ENCODE measurements at places on chromosomes 2 and 18. TPM values are rescaled to one million over a fixed set of nuclear protein-coding genes. Genes with fewer than 3 reads are reported as not detected.

CRACDL gene
- total RNA-seq = 15.8 TPM

EML6 gene
- 1.8 TPM for total RNA-seq

C2orf78 gene
- not detected for total RNA-seq

LHCGR gene
- total RNA-seq = not detected

MLPH gene
- total RNA-seq = 37.9 TPM

SPP2 gene
- total RNA-seq = not detected

PROKR1 gene
- 0.23 TPM for total RNA-seq

MC5R gene
- total RNA-seq = not detected

TUBB8B gene
- total RNA-seq = not detected

FIGN gene
- total RNA-seq = 0.88 TPM

DAW1 gene
- total RNA-seq = 0.25 TPM

GAL3ST2 gene
- 4.7 TPM for total RNA-seq

DTNA gene
- 5.9 TPM for total RNA-seq

TUBA3E gene
- total RNA-seq = not detected

GAREM2 gene
- total RNA-seq = 0.95 TPM

MYO7B gene
- 5.3 TPM for total RNA-seq

MBP gene
- total RNA-seq = 47.4 TPM

ANKRD36C gene
- 15.5 TPM for total RNA-seq

RGPD8 gene
- total RNA-seq = 10.5 TPM

CHST9 gene
- 0.08 TPM for total RNA-seq

INPP5D gene
- 15.0 TPM for total RNA-seq

DDX18 gene
- total RNA-seq = 31.0 TPM

ALPG gene
- not detected for total RNA-seq

NPHP1 gene
- 2.6 TPM for total RNA-seq

CFAP65 gene
- total RNA-seq = not detected

SH2D6 gene
- total RNA-seq = not detected

SCN2A gene
- total RNA-seq = 0.29 TPM

PEX13 gene
- 83.2 TPM for total RNA-seq

AUP1 gene
- 94.0 TPM for total RNA-seq

GCFC2 gene
- 15.9 TPM for total RNA-seq

MTIF2 gene
- total RNA-seq = 13.0 TPM

GNAL gene
- total RNA-seq = 13.9 TPM

CXCR4 gene
- total RNA-seq = 9.2 TPM

PSD4 gene
- total RNA-seq = 58.1 TPM

MTLN gene
- total RNA-seq = 61.5 TPM

RMDN2 gene
- total RNA-seq = 3.9 TPM

EFEMP1 gene
- total RNA-seq = 91.0 TPM

KLF7 gene
- total RNA-seq = 16.0 TPM

PJVK gene
- total RNA-seq = 0.84 TPM

COPS9 gene
- 120 TPM for total RNA-seq

CD8B2 gene
- 0.13 TPM for total RNA-seq

HOXD12 gene
- total RNA-seq = not detected

RUFY4 gene
- not detected for total RNA-seq

GPR55 gene
- 0.30 TPM for total RNA-seq

All from lower leg skin (tissue), 4 donors.